Brain pericyte (primary cell): ENCODE measurements at places on chromosomes 6 and 20.

DNA sequence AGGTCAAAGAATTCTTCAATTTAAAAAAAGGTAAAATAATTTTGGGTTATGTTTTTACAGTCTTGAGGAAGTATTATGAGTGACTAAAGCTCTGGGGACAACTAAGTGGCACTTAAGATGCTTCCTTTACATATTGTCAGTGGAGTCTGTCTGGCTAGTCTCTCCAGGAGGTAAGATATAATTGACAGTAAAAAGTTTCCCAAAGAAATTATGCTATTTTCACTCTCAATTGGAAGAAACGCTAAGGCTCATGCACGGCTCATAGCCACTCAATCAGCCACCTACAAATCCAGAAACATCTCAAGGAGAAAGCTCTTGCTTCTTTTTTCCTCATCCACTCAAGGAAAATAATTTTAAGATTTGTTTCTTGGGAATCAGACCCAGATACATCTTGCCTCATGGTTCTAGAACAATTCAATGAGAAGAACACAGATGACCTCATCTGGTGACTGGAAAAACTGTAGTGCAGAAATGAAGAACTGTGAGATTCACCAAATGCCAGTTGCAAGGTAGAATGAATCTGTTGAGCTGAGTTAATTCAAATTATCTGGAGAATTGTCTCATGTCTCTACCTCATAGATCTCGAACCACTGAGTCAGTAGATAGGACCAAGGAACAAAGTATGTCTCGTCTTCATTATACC, 252.9 kb downstream of the TPBG start:
- no peak for DNase-seq

GRCh38 chr6:7566107-7566506, 23.9 kb upstream of the SNRNP48 start:
- DNase-seq: no peak

DNA sequence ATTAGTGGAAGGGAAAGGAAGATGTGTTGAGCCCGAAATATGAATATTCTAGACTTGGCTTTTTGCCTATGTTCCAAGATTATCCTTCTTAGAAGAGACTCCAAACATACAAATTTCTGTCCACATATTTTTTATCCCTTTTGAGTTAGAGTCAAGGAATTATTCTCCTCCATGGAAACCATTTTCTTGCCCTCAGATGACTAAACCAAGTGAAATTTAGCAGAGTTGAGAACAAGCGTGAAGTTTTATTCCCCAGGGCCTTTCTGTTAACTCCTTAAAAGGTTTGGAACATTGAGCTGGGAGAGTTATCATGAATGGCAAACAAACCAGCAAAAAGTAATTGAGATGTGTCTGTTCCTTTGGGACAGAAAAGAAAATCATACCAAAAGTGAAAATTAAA, 286.1 kb upstream of the PLCB4 start:
- DNase-seq: no peak

DNA sequence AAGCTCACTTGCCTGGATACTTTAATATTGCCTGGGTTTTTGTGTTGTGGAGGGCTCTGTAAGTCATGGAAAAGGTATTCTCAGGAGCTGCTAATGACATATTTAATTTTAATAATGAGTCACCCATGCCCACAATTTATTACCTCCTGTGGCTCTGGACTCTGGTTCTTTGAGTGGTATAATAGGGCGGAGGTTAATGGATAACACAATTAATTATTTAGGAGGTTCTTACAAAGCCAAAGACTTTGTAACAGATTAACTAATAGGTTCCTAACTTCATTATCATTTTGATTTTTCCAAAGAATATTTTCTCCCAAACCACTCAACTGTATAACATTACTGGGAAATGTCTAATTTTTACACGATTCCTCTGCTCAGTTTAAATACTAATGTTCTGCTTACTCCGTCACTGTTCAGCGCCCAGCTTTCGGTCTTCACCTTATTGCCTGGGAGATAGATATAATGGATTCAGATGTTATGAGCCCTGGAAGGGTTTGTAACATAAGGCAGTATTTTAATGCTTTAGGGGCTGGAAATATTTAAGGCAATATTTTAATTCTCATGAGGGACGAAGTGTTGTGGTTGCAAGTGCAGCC, 29.4 kb downstream of the PHACTR3 start:
- DNase-seq: no peak
